ENCODE measurements at places on chromosomes 6 and 20. TPM values are rescaled to one million over a fixed set of nuclear protein-coding genes. Genes with fewer than 3 reads are reported as not detected.

RFX6 gene
- total RNA-seq: not detected

C4A gene
- 179 TPM for total RNA-seq

CLPSL2 gene
- total RNA-seq: not detected

DNA sequence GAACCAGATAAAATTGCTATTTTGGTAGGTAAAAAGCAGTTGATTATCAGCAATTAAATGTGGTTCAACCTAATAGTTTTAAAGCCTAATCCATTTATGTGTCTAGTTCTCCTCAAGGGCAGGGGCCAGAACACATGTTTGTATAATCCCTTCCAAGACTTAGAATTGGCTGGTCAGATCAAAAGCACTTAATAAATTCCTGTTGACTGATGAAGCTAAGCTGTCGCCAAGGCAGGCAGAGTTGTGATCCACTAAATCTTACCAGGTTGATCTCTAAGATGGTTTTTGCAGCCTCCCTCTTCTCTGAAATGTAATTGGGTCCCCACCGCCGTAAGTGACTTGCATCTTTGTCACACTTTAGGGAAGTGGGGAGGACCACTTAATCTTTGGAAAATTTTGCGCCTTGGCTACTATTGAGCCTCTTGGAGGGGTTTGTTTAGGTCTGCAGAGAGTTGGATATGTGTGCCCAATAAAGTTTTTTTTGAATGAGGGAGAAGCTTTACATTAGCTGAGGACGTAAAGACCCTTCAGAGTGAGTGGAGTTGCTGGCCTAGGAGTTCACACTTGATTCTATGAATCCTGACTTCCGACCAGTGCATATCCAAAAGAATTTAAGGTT, 65.9 kb downstream of the PHF20 start:
- no peak for DNase-seq

DNA sequence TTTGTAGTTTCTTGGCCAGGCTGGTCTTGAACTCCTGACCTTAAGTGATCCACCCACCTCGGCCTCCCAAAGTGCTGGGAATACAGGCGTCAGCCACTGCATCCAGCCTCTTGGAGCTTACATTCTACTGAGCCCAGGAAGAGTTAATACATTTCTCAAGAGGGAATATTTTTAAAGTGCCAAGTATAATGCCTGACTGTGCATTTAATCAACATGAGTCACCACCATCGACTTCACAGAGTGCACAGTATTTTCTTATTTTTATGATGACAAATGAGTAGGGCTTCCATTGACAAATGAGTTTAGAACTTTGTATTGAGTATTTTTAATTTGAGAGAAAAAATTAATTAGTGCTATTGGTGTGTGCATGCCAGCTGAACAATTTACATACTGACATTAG, 72.2 kb downstream of the SASH1 start:
- DNase-seq: no peak

- DNase-seq: no peak
Measured at GRCh38 chr20:63471981-63472831, at the start of gene KCNQ2. KCNQ2 (minus strand) TSS chr20:63472655; CDS start chr20:63472463, 192 bp downstream.

DNA sequence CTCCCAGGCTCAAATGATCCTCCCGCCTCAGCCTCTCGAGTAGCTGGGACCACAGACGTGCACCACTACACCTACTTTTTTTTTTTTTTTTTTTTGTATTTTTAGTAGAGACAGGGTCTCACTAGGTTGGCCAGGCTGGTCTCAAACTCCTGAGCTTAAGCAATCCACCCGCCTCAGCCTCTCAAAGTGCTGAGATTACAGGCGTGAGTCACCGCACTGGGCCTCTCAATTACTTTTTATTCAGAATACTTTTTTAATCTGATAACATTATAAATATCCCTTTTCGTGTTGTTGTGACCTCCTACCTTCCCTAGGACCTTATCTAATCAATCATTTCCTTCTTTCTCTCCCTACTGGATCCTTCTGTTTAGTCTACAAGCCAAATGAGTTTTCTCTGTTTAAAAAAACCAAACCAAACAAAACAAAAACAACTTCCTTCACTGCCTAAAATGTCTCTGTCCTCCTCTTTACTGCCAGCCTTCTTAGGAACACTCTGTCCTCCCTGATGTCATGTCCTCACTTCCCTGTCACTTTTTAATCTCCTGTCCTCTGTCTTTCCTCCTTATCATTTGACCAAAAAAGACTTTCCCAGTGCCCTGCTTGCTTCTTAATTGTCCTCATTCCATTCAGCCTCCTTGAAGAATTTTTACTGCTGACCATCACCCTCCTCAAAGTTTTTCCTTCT, 85.0 kb downstream of the CAP2 start:
- DNase-seq: no peak

DNA sequence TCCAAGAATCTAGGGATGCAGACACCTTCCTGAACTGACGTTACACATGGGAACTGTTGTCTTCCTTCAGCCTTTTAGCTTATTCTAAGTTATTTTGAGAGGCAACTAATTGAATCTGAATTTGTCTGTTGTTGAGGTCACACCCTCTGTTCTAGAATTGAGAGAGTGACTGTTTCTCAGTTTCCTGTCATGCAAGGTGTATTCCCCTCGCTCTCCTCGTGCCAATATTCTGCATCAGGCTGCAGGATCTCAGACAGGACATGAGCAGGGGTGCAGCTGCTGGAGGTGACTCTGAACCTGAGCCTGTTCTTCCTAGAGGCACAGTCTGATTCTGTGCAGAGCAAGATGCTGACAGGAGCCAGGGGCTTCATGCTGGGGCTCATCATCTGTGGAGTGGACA, 52.5 kb downstream of the HLA-DPB1 start:
- no peak for DNase-seq

Data from mucosa of gallbladder (tissue), 1 donor.